Sigmoid colon (tissue), 7 donors: ENCODE measurements at places on chromosomes 1 and 21. TPM values are rescaled to one million over a fixed set of nuclear protein-coding genes. Genes with fewer than 3 reads are reported as not detected.

- no peaks in the 10 kb centered on the region for H3K36me3 ChIP-seq
- no peak overlapping the region for H3K4me3 ChIP-seq
- no peak for DNase-seq
- H3K4me1 ChIP-seq = peaks cover 18% of the 10 kb centered on the region
- no peak overlapping the region for H3K27ac ChIP-seq
Measured at GRCh38 chr1:234216116-234216703, 157.0 kb upstream of the COA6 start.

DNA sequence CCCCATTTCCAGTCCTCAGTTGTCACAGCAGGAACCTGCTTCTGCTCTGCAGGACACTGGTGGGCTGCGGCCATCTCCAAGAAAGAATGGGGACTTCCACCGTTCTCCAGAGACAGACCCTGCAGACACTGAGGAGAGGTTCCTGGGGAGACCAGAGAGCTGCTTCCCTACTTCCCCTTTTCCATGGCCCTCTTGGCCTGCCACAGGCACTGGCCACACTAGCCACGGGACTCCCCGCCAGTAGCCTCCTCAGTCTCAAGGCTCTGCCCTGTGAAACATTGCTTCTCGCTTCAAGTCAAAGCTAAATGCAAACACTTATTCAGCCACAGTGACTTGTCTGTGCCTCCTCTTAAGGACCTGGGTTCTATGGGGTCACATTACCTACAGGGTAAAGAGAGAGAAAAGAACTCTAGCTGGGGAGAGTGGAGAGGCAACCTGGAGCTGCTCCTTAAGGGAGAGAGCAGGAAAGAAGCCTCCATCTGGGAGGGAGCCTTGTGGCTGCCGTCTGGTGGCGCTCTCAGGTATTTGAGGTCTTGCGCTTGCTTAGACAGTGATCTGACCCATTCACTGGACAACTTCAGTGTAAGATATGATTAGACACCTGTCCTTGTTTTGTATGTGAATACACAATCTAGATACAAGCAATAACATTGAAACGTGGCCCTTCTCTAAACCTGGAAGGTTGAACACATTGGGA, 5.4 kb upstream of the SLAMF8 start:
- peaks cover 19% of the 10 kb centered on the region for H3K27me3 ChIP-seq
- no peaks in the 10 kb centered on the region for H3K36me3 ChIP-seq
- H3K27ac ChIP-seq = no peak overlapping the region
- no peaks in the 10 kb centered on the region for H3K4me1 ChIP-seq
- H3K4me3 ChIP-seq = no peak overlapping the region

MAN1A2 gene
- 52.8 TPM for total RNA-seq

CDK18 gene
- 14.3 TPM for total RNA-seq
